Activated CD4-positive, alpha-beta memory T cell treated with anti-CD3 and anti-CD28 coated beads for 36 hours (primary cell): ENCODE measurements at places on chromosomes 3 and 15. TPM values are rescaled to one million over a fixed set of nuclear protein-coding genes. Genes with fewer than 3 reads are reported as not detected.

The RBPMS2 gene
- not detected for total RNA-seq

The IMPG2 gene
- total RNA-seq = 0.12 TPM

The C3orf70 gene
- total RNA-seq = not detected

- no peak overlapping the region for H3K4me3 ChIP-seq
- no peaks in the 10 kb centered on the region for H3K27me3 ChIP-seq
- peak; percentile 50 for DNase-seq
- peaks cover 64% of the 10 kb centered on the region for H3K4me1 ChIP-seq
Measured at GRCh38 chr3:4820296-4821121, 158.7 kb upstream of the BHLHE40 start.

- peaks cover 16% of the 10 kb centered on the region for H3K4me1 ChIP-seq
- H3K4me3 ChIP-seq = no peak overlapping the region
- H3K27me3 ChIP-seq = peaks cover 2% of the 10 kb centered on the region
- no peak overlapping the region for H3K27ac ChIP-seq
- H3K36me3 ChIP-seq = peaks cover 4% of the 10 kb centered on the region
- no peak for DNase-seq
Measured at GRCh38 chr3:123198372-123198771, 3.4 kb upstream of the SEC22A start.
